ENCODE measurements at places on chromosomes 2 and 18. TPM values are rescaled to one million over a fixed set of nuclear protein-coding genes. Genes with fewer than 3 reads are reported as not detected.
A peak's percentile ranks its signal among the peaks of the same experiment; 100 is the strongest.

DNA sequence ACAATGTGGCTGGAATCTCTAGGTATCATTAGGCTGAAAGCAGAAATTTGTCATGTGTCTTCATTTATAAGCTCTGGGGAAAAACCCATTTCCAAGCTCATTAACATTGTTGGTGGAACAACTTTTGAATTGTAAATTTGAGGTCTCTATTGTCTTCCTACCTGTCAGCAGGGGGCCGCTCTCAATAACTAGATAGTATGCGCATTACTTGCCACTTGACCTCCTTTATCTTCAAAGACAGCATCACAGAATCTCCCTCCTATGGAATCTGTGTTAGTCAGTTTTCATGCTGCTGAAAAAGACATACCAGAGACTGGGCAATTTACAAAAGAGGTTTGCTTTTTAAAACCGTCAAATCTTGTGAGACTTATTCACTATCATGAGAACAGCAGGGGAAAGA, 223.1 kb downstream of the CALCRL start:
- DNase-seq: no peak

DNA sequence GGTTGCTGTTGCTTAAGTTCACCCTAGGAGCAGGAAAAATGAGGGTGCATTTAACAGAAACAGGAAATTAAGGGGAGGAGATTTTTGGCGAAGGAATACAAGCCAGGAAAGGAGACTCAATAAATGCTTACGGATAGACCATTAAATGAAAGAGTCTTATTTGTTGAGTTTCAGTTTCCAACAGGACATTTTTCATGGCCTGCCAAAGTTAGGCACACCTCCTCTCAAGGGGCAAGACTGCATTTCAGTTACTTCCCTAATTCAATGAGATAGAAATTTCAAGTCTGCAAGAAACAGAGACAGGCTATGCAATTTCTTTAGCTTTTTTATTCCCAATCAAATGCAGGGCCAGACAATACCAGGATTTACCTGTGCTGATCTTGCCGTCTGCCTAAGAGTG, 394.7 kb upstream of the KLHL29 start:
- no peak for DNase-seq

Gene HOXD1
- not detected for total RNA-seq

Gene ACTG2
- 0.64 TPM for total RNA-seq

DNA sequence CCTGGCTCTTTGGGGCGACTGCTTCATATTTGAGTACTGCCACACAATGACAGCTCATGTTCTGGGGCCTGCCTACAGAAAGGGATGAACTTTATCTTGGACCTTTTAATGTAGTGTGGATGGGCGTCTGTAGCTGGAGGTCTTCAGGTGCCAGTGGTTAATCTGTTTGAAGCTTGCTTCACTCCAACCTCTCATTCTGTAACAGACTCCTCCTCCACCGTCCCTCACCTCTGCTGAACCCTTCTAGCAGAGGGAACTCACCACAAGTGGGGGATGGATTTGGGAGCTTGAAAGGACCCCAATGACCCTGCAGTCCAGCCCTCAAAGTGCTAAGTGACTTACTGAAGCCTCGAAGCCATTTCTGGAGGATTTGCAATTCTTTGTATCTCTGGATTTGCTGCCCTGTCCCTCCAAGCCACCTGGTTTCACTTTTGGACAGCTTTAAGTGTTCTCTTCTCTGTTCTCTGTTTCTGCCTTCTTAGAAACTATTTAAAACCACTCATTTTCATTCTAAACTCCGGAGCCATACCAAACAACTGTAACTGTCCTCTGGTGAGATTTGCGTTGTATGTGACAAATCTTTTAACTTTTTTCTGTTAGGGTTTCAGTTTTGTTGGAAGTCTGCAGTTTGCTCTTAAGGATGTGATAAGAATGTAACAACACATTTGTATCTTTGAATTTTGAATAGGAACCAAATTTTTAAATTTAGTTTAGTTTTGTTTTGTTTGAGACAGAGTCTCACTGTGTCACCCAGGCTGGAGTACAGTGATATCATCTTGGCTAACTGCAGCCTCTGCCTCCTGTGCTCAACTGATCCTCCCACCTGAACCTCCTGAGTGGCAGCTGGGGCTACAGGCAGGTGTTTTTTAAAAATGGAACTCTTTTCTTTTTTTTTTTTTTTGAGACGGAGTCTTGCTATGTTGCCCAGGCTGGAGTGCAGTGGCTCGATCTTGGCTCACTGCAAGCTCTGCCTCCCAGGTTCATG, 37.0 kb upstream of the CASP8 start:
- DNase-seq: no peak

Gene CROCC2
- not detected for total RNA-seq

DNA sequence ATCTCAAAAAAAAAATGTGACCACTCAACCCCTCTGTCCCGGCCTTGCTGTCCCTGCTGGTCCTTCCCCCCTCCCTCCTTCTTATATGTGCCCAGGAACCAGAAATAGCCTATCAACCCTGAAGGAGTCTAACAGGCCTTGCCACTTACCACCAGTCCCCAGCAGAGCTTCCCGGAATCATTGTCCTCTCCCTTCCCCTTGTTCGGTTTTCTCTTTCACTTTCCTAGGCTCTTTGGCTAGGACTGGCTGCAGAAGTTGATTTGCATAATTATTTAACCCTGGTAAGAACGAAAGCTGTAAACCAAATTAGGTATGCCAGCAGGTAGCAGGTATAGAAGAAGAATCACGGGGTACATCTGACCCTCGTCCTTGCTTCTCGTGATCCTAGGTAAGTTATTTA, 72.6 kb upstream of the ZNF532 start:
- DNase-seq: no peak

Gene RNMT
- total RNA-seq: 122 TPM

GRCh38 chr18:44696892-44697291, 16.2 kb downstream of the SETBP1 start:
- DNase-seq: no peak

DNA sequence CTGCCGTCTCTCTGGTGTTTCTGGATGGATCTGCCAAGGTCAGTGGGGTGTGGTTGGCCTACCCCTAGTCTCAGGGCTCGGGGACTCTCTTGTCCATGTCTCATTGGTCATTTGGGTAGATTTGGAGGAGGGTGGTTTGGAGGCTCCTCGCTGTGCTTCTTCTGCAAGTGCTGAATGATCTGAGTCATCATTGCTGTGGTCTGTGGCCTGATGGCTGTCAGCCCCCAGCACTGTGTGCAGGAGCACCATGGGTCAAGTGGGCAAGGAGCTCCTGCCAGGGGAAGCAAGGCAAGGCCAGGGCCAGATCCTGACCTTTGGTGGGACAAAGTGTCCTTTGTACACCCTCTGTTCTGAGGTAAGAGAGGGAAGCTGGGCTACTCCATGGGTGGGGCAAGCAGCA, 221.8 kb downstream of the FHOD3 start:
- DNase-seq: no peak

DNA sequence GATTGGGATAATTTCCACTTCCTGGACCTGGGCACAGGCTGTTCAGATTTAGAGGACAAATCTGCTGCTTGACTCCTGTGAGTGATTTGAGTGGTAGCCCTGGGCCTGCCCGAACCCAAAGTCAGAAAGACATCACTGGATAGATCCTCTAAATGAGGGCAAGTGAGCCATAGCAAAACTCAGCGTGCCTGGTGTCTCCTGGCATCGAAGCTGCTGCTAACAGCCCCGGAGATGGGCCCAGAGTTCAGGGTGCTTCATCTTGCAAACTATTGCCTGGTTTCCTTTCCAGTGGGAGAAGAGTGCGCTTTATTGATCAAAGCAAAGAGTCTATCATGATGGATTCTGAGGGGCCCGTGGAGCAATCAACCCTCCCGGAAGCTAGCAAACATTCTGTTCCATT, 153.1 kb upstream of the KLHL29 start:
- no peak for DNase-seq

- DNase-seq: no peak
These were observed 165.3 kb upstream of the STK17B start for GRCh38 chr2:196336715-196337114.

DNA sequence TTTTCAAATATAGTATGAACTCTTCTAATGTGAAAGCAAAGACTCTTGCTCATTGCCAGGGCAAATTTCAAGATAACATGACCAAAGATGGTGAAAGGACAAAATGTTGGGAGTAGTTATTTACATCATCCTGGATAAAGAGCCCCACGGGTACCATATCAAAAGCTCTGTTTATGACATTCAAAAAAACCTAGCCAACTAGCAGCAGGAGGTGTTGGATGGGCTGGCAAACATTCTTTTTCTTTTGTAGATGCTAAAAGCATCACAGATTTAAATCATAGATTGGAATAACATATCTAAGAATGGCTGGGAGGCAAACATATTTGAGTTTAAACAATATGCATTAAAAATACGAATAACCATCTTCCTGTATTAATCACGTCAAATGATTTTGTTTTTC, 153.5 kb downstream of the ICOS start:
- DNase-seq: no peak

DNA sequence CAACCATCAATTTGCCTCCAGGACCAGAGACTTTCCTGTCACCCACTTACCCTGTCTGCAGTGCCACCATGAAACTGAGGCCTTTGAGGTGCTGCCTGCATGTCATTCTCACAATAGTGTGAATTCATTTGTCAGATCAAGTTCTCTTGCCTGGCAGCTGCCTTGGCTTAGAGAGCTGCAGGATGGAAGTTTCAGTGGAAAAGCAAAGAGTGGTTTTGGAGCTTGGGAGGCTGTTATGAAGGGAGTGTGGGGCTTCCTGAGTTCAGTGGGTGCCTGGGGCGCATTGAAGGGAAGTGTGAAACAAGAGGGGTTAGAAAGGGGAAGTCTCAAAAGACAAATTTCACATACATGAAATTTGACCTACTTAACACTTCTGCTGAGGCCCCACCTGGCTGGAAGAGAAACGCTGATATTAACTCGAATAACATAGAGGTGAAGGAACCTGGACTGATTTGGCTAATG, 7.9 kb upstream of the LBH start:
- DNase-seq: no peak

DNA sequence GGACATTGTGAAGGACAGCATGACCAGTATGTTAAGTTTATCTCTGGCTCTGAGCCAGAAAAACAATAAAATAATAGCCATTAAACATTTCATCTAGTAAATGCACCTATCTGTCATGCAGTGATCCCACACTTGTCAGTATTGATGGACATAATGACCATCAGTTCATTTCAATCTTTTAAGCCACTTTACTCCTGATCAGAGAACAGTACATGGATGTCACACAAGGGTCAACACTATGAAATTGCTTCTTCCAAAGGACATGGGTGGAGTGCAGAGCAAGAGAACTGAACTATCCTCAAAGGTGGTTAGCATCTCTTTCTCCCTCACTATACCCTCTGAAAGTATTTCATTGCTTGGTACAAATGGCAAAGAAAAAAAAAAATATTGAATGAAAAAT, 816.0 kb upstream of the GYPC start:
- no peak for DNase-seq

GRCh38 chr2:231985823-231986261, 24.3 kb downstream of the DIS3L2 start:
- DNase-seq: no peak

- no peak for DNase-seq
These were observed at the start of gene ADAM23 for GRCh38 chr2:206442833-206443734. TSS of gene ADAM23 (plus strand) at chr2:206443532. CDS start at chr2:206443867, 335 bp downstream.

Gene SLC9A2
- not detected for total RNA-seq

DNA sequence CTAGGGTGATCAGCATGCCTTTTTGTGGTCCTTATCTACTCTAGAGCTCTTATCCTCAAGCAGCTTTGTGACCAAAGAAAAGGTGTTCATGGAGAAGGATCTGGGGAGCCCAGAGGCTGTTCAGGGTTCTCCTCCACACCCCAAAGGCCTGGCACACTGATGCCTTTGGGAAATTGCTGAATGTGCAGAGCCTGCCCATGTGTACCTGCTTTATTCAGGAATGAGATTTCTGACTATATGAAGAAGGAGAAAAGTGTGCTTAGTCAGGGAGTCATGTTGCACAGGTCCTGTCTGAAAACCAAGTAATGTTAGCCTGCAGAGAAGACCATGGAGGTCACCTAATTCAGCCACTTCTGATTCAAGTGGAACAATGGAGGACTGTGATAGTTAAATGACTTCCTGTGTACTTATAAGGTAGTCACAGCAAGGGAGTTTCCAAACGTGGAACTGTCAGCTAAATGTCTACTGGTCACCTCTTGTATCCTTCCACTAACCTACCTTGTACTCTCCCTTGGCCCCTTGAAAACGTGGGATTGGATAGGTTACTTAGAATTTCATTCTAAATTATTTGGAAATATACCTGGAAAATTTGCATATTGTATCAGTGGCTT, 81.3 kb downstream of the LIMS1 start:
- peak; percentile 41 for DNase-seq

- no peak for DNase-seq
These were observed 36.2 kb upstream of the IGFBP2 start for GRCh38 chr2:216596980-216597509.

DNA sequence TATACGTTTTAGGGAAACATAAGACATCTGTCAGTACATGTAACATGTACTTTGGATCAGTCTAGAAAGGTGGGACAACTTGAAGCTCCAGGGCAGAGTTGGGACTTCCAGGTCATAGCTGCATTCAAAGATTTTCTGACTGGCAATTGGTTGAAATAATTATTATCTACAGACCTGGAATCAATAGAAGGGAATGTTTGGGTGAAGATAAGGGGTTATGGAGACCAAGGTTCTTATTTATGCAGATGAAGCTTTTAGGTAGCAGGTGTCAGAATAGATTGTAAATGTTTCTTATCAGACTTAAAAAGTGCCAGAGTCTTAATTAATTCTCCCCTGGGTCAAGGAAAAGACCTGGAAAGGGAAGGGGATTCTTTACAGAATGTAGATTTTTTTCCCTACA, 19.8 kb downstream of the RPIA start:
- DNase-seq: no peak

- no peak for DNase-seq
These were observed 166.2 kb downstream of the TDRD15 start for GRCh38 chr2:21289989-21290388.

- no peak for DNase-seq
These were observed 67.4 kb downstream of the SH3YL1 start for GRCh38 chr2:196406-196805.

GRCh38 chr2:178238154-178238521, 43.8 kb downstream of the OSBPL6 start:
- no peak for DNase-seq

Gene TRIM43
- not detected for total RNA-seq

DNA sequence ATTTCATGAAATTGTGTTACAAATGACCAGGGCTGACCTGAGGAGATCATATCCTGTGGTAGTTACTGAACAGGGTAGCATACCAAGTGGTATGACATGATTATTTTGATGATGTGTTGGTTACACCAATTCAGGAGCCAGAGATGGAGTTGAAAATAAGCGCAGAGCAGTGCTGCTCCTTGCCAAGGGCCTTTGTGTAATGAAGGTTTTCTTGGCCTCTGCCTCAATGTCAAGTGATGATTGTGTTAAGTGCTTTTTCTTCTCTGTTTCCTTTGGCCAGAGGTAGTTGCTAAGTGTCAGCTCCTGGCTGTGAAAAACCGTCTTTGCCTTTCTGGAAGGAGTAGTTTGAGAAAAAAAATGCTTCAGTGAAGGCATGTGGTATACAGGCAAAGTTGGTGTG, 131.2 kb downstream of the CERS6 start:
- DNase-seq: no peak

Gene SP9
- total RNA-seq: not detected

Data from CD4-positive, CD25-positive, alpha-beta regulatory T cell (primary cell).